ENCODE measurements at places on chromosomes 2 and 18.

DNA sequence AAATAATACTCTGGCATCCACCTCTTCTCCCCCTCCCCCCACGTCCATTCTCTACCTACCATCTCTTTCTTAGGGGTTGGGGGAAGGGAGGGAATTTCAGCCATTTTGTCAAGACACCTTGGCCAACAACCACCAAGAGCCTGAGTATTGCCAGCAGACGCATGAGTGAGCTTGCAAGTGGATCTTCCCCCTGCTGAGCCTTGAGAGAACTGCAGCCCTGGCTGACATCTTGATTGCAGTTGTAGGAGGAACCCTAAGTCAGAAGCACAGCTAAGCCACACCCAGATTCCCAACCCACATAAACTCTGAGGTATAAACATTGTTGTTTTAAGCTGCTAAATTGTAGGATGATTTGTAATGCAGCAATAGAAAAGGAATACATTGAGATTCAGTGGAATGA, 165.6 kb downstream of the TMEFF2 start:
- no peak for DNase-seq

DNA sequence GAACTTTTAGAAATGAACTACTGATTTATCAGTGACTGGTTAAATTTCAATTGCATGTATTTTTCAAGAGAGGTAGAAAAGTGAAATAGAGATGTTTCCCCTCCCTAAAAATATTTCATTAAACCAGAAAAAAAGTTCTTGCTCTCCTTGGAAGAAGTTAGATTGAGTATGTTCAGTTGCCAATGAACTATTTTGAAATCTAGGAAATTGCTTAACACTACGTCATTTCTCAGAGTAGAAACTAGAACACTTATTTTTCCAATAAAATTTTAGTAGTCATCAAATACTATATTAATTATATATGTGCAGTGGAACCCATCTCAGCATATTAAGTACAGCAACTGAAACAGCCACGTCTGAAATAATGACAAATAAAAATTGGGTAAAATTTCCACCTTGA, 51.8 kb upstream of the STAT1 start:
- DNase-seq, result no peak

DNA sequence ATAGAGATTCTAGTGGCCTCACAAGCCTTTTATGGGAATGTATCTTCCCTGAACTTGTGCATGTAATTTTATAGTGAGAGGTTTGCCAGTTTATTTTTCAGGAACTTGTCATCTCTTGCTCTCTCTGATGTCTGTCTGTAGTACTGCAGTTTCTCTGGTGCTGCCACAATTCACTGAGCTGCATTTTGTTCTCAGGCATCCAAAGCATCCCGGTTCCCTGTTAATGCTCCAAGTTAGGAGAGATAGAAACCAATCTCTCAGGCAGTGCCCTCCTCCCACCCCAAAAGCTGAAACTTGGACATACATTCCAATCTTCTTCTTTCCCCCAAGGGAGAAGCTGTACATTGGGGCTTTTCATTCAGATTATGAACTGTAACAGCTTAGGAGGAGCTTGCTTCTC, 30.1 kb upstream of the GRB14 start:
- no peak for DNase-seq

DNA sequence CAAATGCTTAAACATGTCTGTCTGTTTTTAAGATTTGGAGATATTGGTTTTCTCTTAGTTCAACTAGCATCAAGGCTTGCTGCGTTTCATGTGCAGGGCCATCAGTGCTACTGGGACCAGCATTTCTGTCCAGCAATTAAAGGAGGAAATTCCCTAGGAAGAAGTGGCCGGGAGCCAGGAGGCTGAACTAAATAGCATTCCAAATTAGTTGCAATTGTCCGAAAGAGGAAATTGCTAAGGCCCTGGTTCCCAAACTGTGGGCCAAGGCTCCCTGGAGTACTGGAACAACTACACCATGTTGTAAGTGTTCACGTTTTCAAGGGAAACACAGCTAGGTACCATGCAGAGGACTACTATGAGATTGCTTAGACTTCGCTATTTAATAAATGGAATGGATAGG, 257.9 kb downstream of the PTPRM start:
- DNase-seq, result no peak

DNA sequence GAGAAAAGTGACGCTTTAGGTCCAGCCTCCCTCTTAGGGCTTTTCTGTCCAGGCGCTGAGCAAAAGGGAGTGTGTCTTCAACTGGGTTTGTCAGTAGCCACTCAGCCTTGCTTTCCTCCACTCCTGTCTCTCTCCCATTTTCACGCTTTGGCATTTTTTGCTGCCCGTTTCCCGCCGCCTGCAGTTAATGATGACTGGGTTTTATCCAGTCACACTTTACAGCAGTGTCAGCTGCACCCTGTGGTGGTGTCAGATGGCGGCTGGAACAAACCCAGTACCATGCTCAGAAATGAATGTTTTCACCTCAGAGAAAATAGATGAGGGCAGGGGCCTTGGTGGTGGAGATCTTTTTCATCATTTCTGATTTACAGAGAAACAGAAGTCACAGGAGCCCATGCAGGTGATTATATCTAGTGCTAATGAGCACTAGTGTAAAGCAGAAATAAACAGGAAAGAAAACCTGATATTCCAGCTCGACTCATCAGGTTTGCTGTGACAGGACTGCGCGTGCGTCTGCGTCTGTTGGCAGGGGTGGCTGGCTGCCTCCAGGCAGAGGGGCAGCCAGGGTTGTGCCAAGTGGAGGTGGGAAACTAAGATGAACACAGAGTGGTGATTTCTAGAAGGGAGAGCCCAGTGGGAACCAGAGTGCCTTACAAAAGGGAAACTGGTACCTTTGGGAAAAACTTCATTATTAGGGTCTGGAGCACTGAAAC, 139.9 kb downstream of the TANC1 start:
- DNase-seq, result no peak

GRCh38 chr2:117330641-117331040, 483.9 kb upstream of the DDX18 start:
- no peak for DNase-seq

DNA sequence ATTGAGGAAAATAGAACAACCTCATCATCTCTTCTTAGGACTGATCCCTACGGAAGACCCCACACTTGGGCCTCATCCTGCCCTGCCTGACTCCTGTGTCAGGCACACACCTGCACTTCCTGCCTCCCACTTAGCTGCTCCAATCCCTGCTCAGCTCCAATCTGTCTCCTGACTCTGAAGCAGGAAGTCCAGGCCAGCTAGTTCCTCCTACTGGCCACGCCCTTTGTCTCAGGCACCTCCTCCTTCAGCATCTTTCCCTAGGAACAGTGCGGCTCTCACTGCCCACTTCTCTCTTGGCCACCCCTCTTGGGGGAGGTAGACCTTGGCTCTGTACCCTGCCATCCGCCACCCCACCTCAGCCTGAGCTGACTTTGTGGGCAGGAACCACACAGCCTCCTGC, 135.8 kb downstream of the CELF4 start:
- DNase-seq, result no peak

DNA sequence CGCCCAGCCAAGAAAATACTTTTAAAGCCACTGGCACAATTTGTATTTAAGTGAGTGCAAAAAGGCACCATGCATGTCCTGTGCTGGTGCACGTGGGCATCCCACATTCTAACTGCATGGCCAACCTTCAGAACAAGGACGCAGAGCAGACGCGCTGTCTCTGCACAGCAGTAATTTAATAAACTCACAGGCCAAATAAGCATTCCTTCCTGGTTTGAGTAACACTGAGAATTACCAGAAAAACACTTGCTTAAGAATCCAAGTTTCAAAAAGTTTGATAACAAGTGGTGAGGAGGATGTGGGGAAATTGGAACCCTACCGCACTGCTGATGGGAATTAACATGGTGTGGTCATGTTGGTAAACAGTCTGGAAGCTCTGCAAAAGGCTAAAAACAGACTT, 38.7 kb downstream of the RPL31 start:
- DNase-seq, result no peak

DNA sequence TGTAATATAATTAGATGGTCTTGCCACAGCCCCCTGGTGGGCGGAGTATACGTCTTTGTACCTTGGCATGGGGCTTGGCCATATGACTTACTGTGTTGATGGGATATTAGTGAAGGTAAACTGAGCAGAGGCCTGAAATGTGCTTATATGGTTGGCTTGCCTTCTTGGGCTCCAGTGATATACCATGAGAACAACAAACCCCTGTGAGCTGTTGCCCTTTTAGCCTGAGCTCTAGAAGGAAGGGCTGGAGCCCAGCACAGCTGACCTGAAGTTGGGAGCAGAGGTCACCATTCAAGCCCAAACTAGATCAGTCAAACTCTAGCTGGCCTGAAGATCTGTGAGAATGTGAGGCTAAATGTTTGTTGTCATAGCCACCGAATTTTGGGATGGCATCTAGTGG, 75.2 kb upstream of the CD302 start:
- no peak for DNase-seq

DNA sequence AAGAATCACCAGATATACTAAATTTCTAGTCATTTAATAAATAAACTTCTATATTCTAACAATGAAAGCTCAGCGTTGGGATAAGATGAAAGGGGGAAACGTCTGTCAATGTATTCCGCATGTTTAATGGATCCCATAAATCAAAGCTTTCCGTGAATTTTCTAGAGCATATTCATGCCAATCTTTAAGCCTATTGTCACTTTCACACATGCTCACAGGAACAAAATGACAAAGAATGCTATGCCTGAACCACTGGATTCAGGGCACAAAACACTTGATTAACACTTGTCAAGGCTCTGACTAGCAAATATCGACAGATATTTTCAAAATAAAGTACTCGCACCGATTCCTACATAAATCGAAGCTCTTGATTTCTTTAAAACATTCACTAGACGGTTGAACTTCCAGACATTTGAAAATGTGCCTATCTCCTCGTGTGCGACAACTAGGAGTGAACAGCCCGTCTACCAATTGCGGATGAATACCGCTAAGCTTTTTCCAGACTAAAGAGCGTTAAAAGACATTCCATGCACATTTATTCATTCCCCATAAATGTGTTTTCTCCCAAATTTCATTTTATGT, 1.8 kb downstream of the TLK1 start:
- DNase-seq, result no peak

DNA sequence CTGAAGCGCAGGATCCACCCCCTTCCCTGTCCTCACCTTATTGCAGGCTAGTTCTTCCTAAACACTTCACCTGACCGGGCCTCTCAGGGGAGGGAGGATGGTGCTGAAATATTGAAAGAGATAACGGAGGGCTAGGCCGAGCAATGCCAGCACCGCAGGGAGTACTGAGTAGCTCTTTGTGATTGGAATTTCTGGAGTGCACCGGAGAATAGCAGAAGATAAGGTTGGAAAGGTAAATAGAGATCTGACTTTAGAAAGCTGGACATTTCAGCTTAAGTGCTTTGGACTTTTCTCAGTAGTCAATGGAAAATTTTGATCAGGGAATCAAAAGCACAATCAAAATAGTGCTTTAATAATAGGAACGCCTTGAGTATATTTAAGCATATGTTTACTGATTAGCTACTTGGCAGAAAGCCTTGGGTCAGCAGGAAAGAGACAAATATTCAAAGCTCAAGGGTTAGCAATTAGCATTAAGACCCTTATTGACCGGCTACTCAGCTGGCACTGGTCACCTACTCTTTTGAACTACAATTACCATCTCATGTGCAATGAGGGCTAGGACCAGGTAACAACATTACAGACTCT, 142.9 kb upstream of the NDUFV2 start:
- DNase-seq, result no peak

- no peak for DNase-seq
Observed at GRCh38 chr2:70779911-70780545, 10.4 kb downstream of the FIGLA start.

DNA sequence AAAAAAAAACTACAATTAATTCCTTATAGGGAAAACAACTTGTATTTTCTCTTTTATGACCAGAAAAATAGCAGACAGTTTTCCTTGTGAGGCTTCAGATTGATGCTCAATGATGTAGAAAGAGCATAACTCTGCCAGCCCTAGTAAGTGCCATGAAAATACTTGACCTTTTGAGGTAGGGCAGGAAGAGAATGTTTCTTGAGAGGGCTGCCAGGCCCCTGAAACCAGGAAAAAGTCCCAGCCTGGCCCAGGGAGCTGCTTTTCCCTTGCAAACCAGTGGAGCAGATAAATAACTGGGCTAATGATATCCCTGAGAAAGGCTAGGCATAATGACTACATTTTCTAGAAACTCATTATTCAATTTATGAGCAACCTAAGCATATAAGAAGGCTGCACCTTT, 126.8 kb downstream of the SLC8A1 start:
- no peak for DNase-seq

DNA sequence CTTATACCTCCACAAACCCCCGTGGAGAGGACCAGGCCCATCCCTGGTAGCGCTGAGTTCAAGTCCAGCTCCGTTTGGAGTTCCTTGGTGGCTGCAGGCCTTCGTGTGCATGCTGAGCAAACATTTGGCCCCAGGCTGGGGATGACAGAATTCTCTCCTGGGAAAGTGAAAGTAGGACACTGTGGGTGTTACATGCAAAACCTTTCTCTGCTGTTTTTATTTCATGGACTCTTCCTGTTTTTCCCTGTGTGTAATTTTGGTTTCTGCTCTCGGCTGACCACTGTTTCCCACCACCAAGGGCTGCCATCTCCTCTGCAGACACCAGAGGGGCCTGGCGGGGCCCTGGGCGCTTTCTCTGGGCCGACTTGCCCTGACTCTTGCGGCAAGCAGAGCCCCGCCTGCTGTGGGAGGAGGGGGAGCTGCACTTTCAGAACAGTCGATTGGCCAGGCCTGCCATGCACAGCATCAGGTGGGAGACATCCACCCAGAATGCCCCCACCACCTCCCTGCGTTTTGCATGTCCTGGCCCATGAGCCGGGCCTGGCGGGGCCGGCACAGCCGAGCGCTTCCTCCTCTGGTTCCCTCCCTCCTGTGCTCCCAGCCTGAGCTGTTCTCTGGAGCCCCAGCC, 102.4 kb downstream of the CABLES1 start:
- DNase-seq, result peak; percentile 89

DNA sequence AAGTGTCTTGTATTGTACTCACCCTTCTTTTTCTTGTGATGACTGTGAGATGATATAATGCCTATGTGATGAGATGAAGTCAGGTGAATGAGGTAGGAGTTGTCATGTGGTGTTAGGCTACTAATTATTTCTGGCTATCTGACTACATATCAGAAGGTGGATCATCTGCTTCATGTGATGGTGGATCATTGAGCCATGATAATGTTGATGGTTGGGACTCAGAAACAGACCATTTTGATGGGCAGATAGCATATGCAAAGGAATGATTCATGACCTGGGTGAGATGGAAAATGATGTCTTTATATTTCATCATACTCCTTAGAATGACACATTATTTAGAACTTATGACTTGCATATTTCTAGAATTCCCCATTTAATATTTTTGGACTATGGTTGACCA, 19.5 kb downstream of the ANKRD30B start:
- no peak for DNase-seq

DNA sequence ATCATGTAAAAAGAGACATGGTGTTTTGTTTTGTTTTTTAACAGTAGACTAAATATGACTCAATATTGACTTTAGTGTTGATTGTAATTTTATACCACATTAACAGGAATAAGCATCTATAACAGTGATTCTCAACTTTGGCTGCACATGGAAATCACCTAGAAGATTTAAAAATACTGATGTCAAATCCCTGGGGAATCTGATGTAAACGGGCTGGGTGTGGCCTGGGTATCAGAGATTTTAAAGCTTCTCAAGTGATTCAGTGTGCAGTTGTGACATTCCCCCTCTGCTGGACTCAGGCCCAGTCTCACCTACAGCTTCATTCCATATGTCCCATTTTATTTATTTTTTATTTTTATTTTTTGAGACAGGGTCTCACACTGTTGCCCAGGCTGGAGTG, 82.8 kb upstream of the ATP8B1 start:
- no peak for DNase-seq

GRCh38 chr2:127027715-127028114, 79.2 kb downstream of the BIN1 start:
- DNase-seq, result no peak

Measured in coronary artery (tissue), 2 donors.